ENCODE measurements at places on chromosomes 2 and 18. TPM values are rescaled to one million over a fixed set of nuclear protein-coding genes. Genes with fewer than 3 reads are reported as not detected.

GRCh38 chr2:199779589-199779988 is 71.4 kb downstream of the FTCDNL1 start:
- DNase-seq: no peak

- DNase-seq: no peak
Observed at GRCh38 chr2:241275910-241276309, 39.6 kb downstream of the HDLBP start.

DNA sequence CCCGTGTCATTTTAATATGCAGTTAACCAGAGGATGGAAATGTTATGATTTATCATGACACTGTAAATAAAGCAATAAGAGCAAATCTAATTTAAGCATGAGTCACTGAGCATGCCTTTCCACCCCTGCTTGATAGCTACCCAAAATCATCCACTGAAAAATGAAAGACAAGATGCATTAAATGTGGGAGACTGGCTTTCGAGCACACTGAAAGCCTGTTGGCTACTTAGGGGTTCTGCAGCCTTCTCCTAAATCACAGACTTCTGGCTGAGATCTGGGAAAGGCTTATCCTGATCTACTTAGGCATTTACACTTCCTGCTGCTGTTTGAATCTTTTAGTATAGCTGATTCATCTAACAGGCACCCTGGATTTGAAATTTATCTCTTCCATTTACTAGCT is 778.3 kb upstream of the CDH7 start:
- DNase-seq: no peak

DNA sequence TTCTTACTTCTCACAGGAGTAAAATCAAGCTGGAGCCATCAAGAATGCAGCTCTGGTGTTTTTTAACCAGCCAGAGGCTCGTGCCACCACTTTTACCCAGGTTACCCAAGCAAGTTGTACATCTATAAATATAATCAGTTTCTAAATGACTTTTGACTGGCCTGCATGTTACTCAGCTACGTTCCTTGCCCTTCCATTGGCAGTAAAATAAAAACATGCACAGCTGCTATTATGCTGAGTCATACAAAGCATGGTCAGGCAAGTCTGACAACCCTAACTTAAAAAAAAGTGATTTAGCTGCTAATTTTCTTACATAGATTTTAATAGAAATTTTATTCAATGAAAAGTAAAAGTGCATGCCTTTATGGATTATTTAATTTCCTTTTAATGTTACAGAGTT is 111.7 kb upstream of the CSRNP3 start:
- DNase-seq: no peak

- DNase-seq: no peak
Observed at GRCh38 chr18:79374408-79375171, 21.1 kb upstream of the NFATC1 start.

DNA sequence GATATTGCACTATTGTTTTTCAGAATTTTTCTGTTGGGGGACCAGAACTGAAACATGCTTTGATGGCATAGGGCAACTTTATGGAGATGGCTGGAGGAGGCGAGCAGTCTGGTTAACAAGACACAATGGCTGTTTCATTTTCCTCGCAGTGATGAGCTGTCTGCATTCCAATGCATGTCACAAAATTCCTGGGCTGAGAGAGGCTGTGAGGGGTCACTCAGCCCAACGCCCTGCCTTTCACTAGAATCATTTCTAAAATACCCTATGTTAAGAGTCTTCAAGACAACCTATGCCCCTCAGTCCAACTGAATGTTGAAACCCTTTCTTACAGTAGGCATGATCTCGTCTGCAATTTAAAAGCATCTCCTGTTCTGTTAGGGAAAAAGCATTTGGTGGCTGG is 1090.0 kb downstream of the BCL11A start:
- DNase-seq: no peak

DNA sequence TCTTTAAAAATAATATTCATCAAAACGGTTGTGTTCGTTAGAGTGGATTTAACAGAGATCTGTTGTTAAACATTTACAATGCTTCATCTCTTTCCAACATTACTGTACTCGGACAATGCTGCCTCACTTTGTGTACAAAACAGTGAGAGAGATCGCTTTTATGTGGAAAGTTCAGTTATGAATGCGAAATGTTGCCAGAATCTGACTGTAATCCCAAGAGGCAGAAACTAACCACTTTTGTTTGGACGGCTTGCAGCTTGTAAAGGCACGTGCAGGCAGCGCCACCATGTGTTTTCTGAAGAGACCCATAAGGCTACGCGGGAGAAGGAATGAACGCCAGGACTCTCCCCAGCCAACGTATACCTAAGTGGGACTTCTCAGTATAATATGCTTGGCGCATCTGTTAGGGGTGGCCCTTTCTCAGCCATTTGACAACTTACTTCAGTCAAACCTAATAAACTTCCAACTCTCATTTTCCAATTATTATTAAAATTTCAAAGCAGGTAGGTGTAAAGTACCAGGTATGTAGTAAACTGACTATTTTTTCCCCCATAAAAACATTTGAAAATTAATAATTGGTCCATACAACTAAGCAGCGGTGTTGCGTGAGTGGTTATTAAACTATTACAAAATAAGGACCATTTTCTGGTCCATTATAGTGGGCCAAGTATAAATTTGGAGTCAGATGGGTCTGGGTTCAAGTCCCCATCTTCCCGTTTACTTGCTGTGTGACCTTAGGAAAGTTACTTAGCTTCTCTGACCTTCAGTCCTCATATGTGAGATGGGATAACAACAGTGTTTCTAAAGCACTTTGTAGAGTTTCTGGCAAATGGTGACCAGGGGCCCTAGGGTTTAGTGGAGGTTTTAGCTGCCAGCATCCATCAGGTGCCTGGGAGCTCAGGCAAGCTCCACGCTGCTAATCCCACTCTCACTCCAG is 5.6 kb upstream of the NAPG start:
- DNase-seq: peak; percentile 79

GRCh38 chr2:135586148-135586547 is 54.9 kb downstream of the R3HDM1 start:
- no peak for DNase-seq

- DNase-seq: peak; percentile 17
Observed at GRCh38 chr2:240467149-240467642, 31.7 kb downstream of the GPC1 start.

Gene OR6B2
- total RNA-seq: not detected

Gene ITPRIPL1
- total RNA-seq: 0.56 TPM

Gene SRD5A2
- total RNA-seq: not detected

Gene NTSR2
- total RNA-seq: not detected

All from glutamatergic neuron (in vitro differentiated cells).